Hair follicle dermal papilla cell (primary cell): ENCODE measurements at places on chromosomes 1 and 21. TPM values are rescaled to one million over a fixed set of nuclear protein-coding genes. Genes with fewer than 3 reads are reported as not detected.

Gene HSF2BP
- total RNA-seq = 0.97 and 2.3 TPM in 2 replicates

Gene DSCAM
- total RNA-seq = 0.32 and 0.36 TPM in 2 replicates

Gene OLFML2B
- 84.0 and 126 TPM in 2 replicates for total RNA-seq

Gene RHBG
- not detected in 2 replicates for total RNA-seq

Gene OR2L3
- 0.16 TPM in 1 of 2 replicates, not detected in the other for total RNA-seq

Gene BSND
- total RNA-seq = not detected in 2 replicates

Gene ZMYM1
- total RNA-seq = 13.5 and 26.0 TPM in 2 replicates

Gene RNU1-3
- under 0.01 TPM in 2 replicates for total RNA-seq

Gene OR2T12
- total RNA-seq = not detected in 2 replicates

Gene CR1L
- not detected in 2 replicates for total RNA-seq

Gene NRDC
- 61.7 and 73.3 TPM in 2 replicates for total RNA-seq

Gene S100A1
- not detected in 2 replicates for total RNA-seq

Gene TTC34
- total RNA-seq = 0.12 and 0.16 TPM in 2 replicates

Gene RXRG
- not detected in 2 replicates for total RNA-seq

Gene MASP2
- not detected in 2 replicates for total RNA-seq

Gene ST6GALNAC5
- total RNA-seq = 81.5 and 135 TPM in 2 replicates

Gene SPATA46
- total RNA-seq = not detected in 2 replicates

Gene CR1
- total RNA-seq = 0.24 TPM in 1 of 2 replicates, not detected in the other

Gene PIGK
- 27.6 and 35.1 TPM in 2 replicates for total RNA-seq

Gene SYCP1
- total RNA-seq = not detected in 2 replicates

Gene DNASE2B
- total RNA-seq = not detected in 2 replicates

Gene CRP
- total RNA-seq = not detected in 2 replicates

Gene SERPINC1
- not detected in 2 replicates for total RNA-seq

Gene KIAA1614
- 15.4 and 21.6 TPM in 2 replicates for total RNA-seq
